Stimulated activated CD4-positive, alpha-beta T cell treated with anti-CD3 and anti-CD28 coated beads, Interleukin-1b, Interleukin-23, amount 100 ng/mL, for 48 hours (primary cell): ENCODE measurements at places on chromosomes 7 and 10.

DNA sequence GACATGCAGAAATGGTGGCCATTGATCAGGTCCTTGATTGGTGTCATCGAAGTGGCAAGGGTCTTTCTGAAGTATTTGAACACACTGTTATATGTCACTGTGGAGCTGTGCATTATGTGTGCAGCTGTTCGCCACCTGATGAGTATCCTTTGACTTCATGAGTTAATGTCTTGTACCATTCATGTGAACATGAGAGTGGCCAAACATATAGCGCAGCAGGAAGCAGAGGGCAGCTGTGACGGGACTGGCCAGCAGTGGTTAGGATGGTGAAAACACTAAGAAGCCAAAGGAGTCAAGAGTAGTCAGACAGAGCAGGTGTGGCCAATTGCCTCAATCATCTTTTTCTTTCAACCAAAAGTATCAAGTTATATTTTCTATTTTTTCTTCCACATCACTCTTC is 167.4 kb downstream of the IMMP2L start:
- no peak for DNase-seq

DNA sequence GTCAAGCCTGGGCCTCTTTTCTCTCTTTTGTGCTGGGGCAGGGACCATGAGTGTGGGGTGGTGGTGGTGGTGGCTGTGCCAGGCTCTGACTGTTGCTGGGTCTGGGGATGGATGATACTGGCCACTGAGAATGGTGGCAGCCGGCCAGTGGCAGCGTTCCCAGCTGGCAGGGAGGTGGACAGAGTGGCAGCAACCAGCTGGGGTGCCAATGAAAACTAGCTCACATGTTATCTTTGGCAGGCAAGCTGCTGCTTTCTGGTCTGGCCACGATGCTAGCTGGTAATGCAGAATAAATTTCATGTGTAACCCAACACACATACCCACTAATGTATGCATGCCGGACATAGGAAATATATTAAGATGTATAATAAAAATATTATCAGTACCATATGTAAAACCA is 95.0 kb upstream of the SLC26A5 start:
- no peak for DNase-seq

DNA sequence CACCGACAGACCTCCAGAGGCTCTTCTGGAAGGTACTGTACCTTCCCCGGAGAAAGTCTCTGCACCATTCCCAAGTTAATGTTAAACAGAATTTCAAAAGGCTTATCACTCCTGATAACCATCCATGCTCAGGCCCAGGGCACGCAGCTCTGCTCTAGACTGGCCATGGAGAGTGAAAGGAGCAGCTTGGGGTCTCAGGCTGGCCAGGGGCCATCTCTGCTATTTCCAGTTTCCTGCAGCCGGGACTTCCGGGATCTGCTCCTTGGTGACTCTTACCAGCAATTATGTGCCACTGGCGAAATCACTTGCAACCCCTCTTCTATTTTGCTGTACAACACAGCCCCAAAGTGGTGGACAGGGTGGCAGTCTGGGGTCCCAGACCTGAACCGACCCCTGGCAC is 6.0 kb downstream of the CLDN15 start:
- DNase-seq = no peak

GRCh38 chr10:91820144-91820543 is 21.9 kb downstream of the TNKS2 start:
- DNase-seq = no peak

DNA sequence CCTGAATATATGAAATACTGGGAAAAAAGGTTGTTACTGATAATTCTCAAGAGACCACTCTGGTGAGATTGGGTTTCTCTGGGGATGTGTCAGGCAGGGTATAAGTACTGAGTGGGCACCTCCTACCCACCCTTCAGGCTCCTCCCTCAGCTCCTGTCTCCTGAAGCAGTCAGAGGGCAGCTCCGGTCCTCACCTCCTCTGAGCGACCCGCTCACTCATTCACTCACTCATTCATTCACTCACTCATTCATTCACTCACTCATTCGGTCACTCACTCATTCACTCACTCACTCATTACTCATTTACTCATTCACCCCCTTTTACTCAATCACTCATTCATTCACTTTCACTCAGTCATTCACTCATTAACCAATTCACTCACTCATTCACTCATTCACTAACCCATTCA is 6.9 kb upstream of the PFKP start:
- DNase-seq = no peak

GRCh38 chr7:80584778-80585177 is 53.7 kb upstream of the CD36 start:
- DNase-seq = no peak

GRCh38 chr10:47123716-47124288 is 176.2 kb upstream of the GDF10 start:
- no peak for DNase-seq

- no peak for DNase-seq
Observed at GRCh38 chr7:11346302-11346701, 372.6 kb downstream of the PHF14 start.

GRCh38 chr10:35895331-35895730 is 253.2 kb upstream of the FZD8 start:
- no peak for DNase-seq

- DNase-seq = peak; percentile 62
Observed at GRCh38 chr10:451021-451471, 238.4 kb downstream of the DIP2C start.
